MM.1S (cell line): ENCODE measurements at places on chromosomes 3 and 15.

GRCh38 chr3:83189634-83190033 lies 1428.2 kb upstream of the GBE1 start:
- H3K4me3 ChIP-seq, result no peak overlapping the region
- H3K4me1 ChIP-seq, result no peaks in the 10 kb centered on the region
- H3K36me3 ChIP-seq, result no peaks in the 10 kb centered on the region
- no peaks in the 10 kb centered on the region; the same call in 1 of the 2 replicates for H3K27me3 ChIP-seq

DNA sequence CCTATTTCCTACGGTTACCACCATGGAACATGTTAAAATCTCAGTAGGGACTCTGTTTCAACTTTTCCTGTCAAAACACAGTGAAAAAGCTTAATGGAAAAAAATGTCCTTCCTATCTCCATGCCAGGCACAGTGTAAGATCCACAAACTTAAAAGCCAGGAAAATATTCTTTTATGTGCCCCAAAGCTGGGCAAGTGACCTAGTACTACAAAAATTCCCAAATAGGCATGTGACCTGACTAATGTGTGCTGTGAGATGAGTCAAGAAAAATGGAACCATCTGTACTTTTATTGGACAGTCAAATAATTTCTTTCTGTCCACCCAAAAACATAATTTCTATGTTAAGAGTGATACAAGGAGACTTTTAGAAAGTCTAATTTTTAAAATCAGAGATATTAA lies 406.0 kb downstream of the ZBTB20 start:
- no peaks in the 10 kb centered on the region for H3K4me1 ChIP-seq
- H3K27ac ChIP-seq, result no peak overlapping the region
- no peaks in the 10 kb centered on the region for H3K27me3 ChIP-seq
- H3K4me3 ChIP-seq, result no peak overlapping the region

DNA sequence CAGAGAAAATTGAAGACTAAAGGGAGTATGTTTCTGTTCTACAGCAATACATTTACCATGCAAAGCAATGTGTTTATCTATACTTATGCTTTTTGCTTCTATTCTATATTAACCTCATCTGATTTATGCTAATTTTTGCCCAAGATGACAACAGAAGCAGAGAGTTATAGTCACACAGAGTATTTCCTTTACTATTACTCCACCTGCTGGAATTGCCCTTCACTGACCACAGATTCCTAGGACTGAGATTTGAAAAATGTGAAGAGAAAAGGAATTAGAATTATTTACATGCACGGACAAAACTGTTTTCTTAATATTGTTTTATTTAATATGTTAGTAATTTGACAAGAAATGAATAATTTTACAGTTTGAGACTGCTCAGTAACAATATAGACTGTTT lies 745.6 kb downstream of the VGLL3 start:
- no peaks in the 10 kb centered on the region for H3K27me3 ChIP-seq
- no peak overlapping the region for H3K27ac ChIP-seq
- H3K4me1 ChIP-seq, result no peaks in the 10 kb centered on the region
- DNase-seq, result peak; percentile 27
- no peak overlapping the region for H3K4me3 ChIP-seq
- no peaks in the 10 kb centered on the region for H3K36me3 ChIP-seq

DNA sequence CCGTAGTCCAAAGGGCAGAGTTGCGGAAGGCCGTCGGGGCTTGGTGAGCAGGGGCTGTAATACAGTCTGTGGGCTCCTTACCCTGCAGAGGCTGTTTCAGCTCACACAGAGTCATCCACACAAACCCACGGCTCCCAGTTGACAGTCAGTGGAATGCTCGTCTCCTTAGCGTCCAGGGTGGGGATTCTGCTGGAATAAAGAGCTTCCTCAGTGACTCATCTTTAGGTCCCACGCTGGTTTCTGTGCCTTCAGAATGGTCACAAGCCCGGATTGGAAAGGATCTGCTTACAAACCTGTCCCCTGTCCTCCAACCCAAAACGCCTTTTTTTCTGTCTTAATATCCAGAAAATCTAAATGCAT lies 201.3 kb upstream of the TPM1 start:
- H3K27me3 ChIP-seq, result no peaks in the 10 kb centered on the region
- no peak overlapping the region for H3K27ac ChIP-seq
- H3K36me3 ChIP-seq, result no peaks in the 10 kb centered on the region
- no peak overlapping the region for H3K4me3 ChIP-seq
- no peaks in the 10 kb centered on the region for H3K4me1 ChIP-seq
- DNase-seq, result no peak

DNA sequence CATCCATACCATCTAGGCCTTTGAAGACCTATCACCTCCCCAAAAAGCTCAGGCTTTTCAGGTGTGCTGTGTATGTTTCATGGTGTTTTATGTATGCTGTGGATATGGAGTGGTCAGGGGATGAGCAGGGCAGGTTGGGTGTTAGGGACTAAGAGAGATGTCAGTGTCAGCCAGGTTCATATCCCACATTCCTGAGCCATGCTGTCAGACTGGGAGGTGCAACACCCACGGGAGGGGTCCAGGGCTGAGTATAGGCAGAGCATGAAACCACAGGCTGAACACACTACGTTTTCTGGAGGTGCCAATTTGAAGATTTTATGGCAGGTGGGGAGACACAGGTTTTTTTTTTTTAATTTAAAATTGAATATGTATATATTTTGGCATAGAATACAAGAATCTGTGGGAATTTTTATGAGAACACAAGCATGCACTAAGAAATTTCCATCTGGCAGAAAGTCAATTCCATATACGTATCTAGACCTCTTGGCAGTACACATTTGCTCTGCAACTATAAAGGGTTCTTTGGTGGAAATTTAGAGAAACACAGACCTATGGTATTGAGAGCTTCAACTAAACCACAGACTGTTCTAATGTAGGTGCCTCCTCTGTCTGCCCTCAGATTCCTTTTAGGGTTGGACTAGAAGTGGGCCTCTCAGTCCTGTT lies 101.9 kb upstream of the RNU6-1 start:
- H3K4me3 ChIP-seq, result no peak overlapping the region
- no peaks in the 10 kb centered on the region for H3K36me3 ChIP-seq
- no peak overlapping the region for H3K27ac ChIP-seq
- peaks cover 26% of the 10 kb centered on the region for H3K4me1 ChIP-seq
- DNase-seq, result no peak

DNA sequence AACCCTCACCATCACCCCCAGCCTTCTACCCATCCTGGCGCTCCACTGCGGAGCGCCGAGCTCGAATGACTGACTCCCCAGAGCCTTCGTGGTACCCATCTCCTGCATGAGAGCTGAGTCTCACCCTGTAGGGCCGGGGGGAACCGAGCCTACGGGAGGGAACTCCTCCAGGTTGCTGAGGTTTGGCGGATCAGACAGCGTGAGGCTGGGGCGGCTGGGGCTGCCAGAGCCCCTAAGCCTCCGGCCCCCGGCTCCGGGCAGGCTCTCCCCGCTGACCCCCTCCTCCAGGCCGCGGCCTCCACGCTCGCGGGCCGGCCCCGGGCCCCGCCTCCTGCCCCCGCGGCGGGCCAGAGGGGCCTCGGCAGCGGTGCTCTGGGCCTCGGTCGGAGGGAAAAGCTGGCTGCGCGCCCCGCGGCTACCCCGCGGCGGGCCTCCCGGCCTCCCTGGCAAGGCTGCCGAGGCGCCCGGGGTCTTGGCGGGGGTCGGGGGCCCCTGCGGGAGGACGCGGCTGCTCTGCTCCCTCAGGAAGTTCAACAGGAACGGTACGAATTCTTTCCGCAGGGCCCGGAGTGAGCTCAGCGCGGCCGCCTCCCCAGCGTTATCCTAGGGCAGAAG lies 643 bp downstream of the CDAN1 start:
- no peak overlapping the region; the same call in 1 of the 2 replicates for H3K27ac ChIP-seq
- peak; percentile 19 for DNase-seq
- H3K36me3 ChIP-seq, result no peaks in the 10 kb centered on the region; the same call in 1 of the 2 replicates

DNA sequence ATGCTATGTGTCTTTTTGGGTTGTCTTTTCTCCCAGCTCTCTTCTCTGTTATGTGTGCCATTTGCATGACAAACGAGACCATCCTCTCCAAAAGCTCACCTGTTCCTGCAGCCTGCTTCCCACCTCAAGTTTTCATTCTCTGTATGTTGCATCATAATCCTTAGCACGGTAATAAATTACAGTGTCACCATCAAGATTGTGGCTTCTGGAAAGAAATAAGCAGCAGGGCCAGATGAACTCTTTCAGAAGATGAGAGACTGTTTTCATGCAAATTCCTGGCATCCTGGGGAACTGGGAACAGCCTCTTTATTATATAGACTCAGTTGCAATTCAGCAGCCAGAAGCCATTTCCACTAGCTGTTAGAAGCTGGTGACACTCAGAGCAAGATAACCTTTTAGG lies 436.7 kb downstream of the EPHB1 start:
- H3K27ac ChIP-seq, result no peak overlapping the region
- no peak overlapping the region for H3K4me3 ChIP-seq
- no peaks in the 10 kb centered on the region for H3K36me3 ChIP-seq
- no peaks in the 10 kb centered on the region for H3K27me3 ChIP-seq
- no peaks in the 10 kb centered on the region for H3K4me1 ChIP-seq

GRCh38 chr3:178318340-178318739 lies 217.9 kb upstream of the KCNMB2 start:
- H3K36me3 ChIP-seq, result no peaks in the 10 kb centered on the region
- H3K4me3 ChIP-seq, result no peak overlapping the region
- peaks cover 18% of the 10 kb centered on the region for H3K4me1 ChIP-seq
- no peak for DNase-seq

DNA sequence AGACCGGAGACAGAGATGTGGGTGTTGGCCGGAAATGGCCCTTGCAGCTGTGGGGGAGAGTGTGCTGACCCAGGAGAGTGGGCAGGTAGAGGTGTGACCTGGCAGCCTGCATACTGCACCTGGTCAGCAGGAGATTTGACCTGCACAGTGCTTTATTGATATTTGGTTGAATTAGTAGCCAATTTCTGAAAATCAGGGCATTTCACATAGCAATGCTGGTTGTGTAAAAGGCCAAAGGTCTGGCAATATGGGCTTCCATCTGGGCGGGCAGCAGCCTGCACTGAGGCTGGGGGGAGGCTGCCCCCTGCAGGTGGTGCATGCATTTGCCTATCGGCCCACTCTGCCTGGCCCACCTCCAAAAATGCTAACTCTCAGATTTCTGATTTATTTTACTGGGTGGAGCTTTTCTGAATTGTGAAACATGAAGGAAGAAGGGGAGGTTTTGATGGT lies 9.4 kb upstream of the MGLL start:
- no peak overlapping the region for H3K27ac ChIP-seq
- no peak overlapping the region for H3K4me3 ChIP-seq
- DNase-seq, result peak; percentile 47
- no peaks in the 10 kb centered on the region for H3K27me3 ChIP-seq
- no peaks in the 10 kb centered on the region for H3K36me3 ChIP-seq
- H3K4me1 ChIP-seq, result peaks cover 13% of the 10 kb centered on the region

- peaks cover 81% of the 10 kb centered on the region for H3K4me1 ChIP-seq
- DNase-seq, result no peak
- H3K27me3 ChIP-seq, result no peaks in the 10 kb centered on the region
- H3K4me3 ChIP-seq, result no peak overlapping the region
- H3K36me3 ChIP-seq, result no peaks in the 10 kb centered on the region
- H3K27ac ChIP-seq, result peak overlapping the region; percentile 98; the same call in 1 of the 2 replicates
Observed at GRCh38 chr15:31342781-31343626, 16.4 kb downstream of the KLF13 start.

DNA sequence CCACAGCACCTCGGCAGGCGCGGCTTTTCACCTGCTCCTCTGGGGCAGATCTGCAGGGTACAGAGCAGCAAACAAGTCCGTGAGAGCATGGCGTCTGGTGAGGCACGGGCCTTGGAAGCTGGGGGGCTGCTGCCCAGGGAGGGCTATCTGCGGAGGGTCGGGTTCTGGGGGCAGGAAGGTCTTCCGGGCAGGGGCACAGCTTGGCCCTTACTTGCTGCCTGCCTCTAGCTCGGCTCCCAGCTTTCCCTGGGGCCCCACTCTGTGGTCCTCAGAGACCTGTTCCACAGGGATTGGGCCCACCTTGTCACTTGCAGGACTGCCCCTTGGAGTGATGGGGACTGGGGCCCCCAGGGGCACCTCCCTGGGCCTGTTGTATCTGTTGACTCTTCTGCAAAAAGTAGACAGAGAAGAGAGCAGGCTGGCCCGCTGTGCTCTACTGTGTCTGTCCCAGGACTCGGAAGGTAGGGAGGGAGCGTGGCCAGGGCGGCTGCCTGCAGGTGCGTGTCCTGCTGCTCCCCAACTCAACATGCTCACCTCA lies 84.1 kb downstream of the TBC1D2B start:
- DNase-seq, result no peak
- H3K36me3 ChIP-seq, result no peaks in the 10 kb centered on the region
- H3K4me1 ChIP-seq, result 0 out of 2 replicates have a peak, but pooled peaks cover 5% of the 10 kb centered on the region
- H3K27ac ChIP-seq, result no peak overlapping the region
- H3K27me3 ChIP-seq, result no peaks in the 10 kb centered on the region
- no peak overlapping the region for H3K4me3 ChIP-seq

DNA sequence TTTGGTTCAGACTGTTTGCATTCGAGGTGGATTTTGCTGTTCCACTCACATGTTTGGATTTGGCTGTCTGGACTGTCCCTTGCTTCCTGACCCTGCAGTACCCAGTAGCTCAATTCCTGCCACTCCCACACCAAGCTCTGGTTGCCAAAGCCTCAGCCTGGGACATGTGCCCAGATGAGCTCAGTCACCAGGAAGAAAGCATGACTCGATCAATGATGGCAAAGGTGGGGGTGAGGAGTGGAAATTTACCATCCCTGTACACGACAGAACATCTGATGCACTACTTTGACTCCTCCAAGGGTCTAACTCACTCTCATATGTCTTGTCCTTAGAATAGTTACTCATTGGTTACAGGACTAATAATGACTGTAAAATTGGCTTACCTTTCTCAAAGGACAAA lies 45.2 kb downstream of the ZNF385D start:
- no peak overlapping the region for H3K4me3 ChIP-seq
- DNase-seq, result no peak
- H3K4me1 ChIP-seq, result no peaks in the 10 kb centered on the region

DNA sequence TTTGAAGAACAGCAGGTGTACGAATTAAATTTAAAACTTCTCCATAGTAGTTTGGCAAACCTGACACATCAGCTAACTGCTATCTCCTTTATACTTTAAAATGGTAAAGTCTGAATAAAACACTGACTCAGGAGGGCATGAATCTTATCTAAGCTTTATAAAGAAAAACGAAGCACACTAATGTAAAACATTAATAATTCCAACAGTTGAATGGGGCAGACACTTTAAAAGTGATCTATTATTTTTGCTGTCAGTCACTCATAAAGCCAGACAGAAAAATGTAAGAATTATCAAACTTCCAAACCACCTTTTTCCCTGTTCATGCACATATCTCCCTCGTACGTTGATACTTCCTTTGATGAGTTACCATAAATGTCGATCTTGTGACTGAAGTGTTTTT lies 2.6 kb downstream of the ARF4 start:
- no peak overlapping the region for H3K27ac ChIP-seq
- no peak for DNase-seq
- H3K36me3 ChIP-seq, result no peaks in the 10 kb centered on the region; the same call in 1 of the 2 replicates
- no peaks in the 10 kb centered on the region for H3K27me3 ChIP-seq
